Bronchus fibroblast of lung (primary cell): ENCODE measurements at places on chromosomes 16 and 17. TPM values are rescaled to one million over a fixed set of nuclear protein-coding genes. Genes with fewer than 3 reads are reported as not detected.

Gene GNGT2
- total RNA-seq: 0.17 and 1.0 TPM in 2 replicates

Gene HEATR9
- not detected in 2 replicates for total RNA-seq

Gene STH
- not detected in 2 replicates for total RNA-seq

Gene PDE6G
- total RNA-seq: 1.3 and 2.2 TPM in 2 replicates

Gene SDR42E2
- not detected in 2 replicates for total RNA-seq

Gene FLII
- 248 and 284 TPM in 2 replicates for total RNA-seq

Gene ZP2
- not detected in 2 replicates for total RNA-seq

Gene QRICH2
- 0.59 and 0.84 TPM in 2 replicates for total RNA-seq

Gene USP43
- total RNA-seq: 0.15 and 0.50 TPM in 2 replicates

Gene KRT32
- total RNA-seq: not detected in 2 replicates

Gene CDH8
- not detected in 2 replicates for total RNA-seq

Gene NETO2
- 26.7 and 28.2 TPM in 2 replicates for total RNA-seq

Gene AXIN2
- total RNA-seq: 1.0 and 1.2 TPM in 2 replicates

Gene ACAP1
- 0.50 and 1.2 TPM in 2 replicates for total RNA-seq

Gene SLC38A7
- total RNA-seq: 8.8 and 9.9 TPM in 2 replicates

Gene MT1F
- 0.15 TPM in 1 of 2 replicates, not detected in the other for total RNA-seq

Gene GAST
- not detected in 2 replicates for total RNA-seq

Gene ERBB2
- 27.7 and 35.5 TPM in 2 replicates for total RNA-seq

Gene PGAP3
- total RNA-seq: 7.9 and 9.1 TPM in 2 replicates

Gene CLEC3A
- not detected in 2 replicates for total RNA-seq

Gene ZNF750
- total RNA-seq: not detected in 2 replicates

Gene RGS11
- 0.17 and 0.30 TPM in 2 replicates for total RNA-seq

Gene TP53TG3C
- total RNA-seq: not detected in 2 replicates
